ENCODE measurements at places on chromosomes 6 and 20.

DNA sequence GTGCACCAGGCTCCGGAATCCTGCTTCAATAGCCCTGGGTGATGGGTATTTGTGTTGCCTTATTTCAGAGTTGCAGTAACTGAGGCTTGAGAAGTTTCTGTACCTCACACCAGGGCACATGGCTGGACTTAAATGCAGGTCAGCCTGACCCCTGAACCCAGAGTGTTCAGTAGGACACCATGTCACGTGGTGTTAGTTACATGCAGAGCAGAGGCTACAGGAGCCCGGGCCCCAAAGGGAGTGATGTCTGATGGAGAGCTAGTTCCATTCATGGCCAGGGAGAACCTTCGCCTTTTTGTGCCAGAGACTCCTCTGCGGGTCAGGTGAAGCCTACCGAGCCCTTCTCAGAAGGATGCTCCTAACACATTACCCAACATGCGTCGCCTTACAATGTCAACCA is 161.4 kb upstream of the CST7 start:
- no peak for DNase-seq

GRCh38 chr20:58538752-58539151 is 23.6 kb upstream of the APCDD1L start:
- no peak for DNase-seq

- DNase-seq, result no peak
These were observed 573 bp upstream of the IFNGR1 start for GRCh38 chr6:137219664-137220252.

- no peak for DNase-seq
These were observed 9.2 kb downstream of the SPATA2 start for GRCh38 chr20:49906101-49906604.

DNA sequence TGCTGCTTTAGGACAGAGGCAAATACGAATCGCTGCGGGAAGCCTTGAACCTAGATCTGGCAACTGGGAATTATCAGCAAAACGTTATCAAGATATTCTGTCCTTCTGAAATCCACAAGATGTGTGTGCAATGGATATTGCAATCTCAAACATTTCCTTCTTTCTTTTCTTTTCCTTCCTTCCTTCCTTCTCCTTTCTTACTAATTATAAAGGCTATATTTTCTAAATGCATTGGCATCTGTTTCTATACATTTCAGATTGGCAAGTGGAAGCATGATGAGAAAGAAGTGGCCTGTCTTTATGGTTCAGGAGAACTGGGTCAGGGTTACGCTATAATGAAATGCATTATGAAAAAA is 2.0 kb downstream of the TAGAP start:
- DNase-seq, result no peak

Data from stimulated activated CD8-positive, alpha-beta memory T cell treated with anti-CD3 and anti-CD28 coated beads, Interleukin-15, amount 100 ng/mL, for 1 hour (primary cell).